AG09309 (cell line): ENCODE measurements at places on chromosomes 16 and 17.

DNA sequence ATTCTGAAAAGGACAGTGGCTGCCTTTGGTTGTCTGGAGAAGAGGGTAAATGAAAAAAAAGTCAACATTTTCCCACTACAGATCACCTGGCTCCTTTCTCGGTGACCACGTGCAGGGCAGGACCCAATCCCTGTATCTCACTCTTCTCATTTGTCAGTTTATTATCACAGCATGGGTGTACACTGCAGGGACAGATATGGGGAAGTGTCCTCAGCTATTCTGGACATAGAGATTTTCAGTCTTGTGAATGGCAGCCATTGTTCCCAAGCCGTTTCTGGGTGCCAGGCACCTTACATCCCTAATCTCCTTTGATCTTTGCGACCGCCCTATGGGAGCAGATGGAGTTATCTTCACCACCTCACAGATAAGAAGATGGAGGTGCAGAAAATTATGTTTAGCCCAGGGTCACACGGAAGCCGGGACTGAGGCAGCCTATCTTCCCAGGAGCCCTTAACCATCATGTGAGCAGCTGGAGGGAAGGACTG, 7.2 kb downstream of the ADORA2B start:
- DNase-seq: no peak

DNA sequence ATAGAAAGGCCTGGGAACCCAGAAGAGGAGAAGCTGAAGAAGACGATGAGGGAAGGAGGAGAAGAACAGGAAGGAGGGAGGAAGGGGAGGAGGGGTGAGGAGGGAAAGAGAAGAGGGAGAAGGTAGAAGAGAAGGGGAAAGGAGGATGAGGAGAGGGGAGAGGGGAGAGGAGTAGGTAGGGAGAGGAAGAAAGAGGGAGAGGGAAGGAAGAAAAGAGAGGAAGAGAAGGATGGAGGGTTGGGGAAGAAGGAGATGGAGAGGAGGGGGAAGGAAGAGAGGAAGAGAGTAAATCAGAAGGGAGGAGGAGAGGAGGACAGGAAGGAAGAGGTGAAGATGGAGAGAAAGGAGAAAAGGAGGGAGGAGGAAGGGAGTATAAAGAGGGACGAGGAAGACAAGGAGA, 109.6 kb upstream of the IRX6 start:
- DNase-seq: no peak

DNA sequence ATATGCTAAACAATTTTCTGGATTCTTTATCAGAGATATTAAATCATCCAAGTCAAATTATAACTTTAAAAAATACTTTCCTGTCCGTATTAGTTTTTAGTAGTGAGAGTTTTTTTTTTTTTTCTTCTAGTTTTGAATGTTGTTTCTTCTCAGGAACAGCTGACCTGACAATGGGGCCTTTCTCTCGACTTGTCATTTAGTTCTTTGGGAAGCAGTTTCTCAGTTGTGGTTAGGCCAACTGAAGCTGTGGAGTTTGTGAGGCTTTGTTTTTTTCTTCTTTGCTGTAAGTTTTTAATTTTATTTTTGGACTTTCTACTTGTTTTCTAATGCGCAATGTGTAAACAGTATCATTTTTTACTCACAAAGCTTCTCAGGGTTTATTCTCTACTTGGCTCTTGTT, 140.8 kb downstream of the FTO start:
- DNase-seq: no peak

GRCh38 chr16:54027995-54028394, 258.6 kb downstream of the IRX3 start:
- DNase-seq: no peak

GRCh38 chr17:30137158-30137557, 20.5 kb downstream of the NSRP1 start:
- no peak for DNase-seq

DNA sequence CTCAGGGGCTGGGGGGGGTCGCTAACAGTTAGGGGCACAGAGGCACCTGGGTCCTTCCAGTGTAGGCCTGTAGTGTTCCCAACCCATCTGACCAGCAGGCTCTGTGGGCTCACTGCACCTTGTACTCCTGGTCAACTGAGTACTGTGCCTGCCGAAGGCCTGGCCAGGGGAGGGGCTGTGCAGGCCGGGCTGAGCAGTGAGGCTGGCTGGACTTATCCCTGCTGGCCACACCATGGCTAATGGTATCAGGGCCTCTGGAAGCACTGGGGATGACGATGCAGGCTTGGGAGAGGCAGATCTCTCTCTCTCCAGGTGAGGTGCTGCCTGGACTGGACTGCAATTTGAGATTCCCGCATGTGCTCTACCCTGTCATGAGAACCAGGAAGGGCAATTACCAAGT, 58.9 kb upstream of the SDK2 start:
- no peak for DNase-seq

GRCh38 chr17:7839876-7840261, 5.9 kb downstream of the KDM6B start:
- no peak for DNase-seq

DNA sequence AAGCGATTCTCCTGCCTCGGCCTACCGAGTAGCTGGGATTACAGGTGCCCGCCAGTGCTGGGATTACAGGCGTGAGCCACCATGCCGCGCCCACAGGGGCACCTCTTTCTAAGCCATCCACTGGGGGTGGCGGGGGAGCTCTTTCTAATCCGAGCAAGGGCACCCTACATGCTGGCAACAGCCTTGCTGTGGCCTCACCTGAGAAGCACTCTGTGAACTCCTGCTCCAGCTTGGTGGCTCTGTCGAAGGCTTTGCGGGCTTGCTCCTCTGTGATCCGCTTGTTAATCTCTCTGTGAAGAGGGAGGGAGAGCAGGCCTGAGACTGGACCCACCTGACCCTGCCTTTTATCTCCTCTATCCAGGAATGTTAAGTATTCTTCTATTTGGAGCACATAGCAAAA, 11.9 kb upstream of the ASGR1 start:
- DNase-seq: no peak

DNA sequence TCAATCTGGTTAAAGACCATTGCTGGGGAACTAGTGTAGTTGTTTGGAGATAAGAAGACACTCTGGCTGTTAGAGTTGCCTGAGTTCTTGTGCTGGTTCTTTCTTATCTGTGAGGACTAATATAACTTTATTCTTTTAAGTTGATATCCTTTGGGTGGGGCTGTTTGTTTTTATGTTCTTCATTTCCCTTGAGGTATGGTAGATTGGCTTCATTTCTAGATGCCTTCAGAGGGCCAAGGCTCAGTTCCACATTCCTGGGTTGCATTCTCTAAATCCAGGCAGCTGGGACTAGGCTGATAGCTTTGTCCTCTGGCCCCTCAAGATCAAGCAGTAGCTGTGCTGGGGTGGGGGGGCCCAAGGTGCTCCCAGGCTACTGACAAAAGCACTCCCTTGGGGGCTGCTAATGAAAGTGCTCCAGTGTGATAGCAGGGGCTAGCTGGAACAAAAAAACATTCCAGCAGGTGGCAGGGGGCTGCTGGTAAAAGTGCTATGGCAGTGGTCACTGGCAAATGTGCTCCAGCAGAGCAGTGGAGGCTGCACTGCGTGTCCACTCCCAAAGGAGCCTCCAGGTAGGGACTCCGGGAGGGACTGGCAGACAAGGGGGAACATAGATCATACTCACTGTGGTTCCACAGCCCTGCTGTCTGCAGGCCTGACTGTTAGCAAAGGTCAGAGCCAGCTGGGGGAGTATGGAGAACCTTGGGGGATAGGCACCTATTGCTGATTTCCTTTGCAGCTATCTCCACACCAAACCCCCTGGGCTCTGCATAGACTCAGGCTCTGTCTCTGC, 45.9 kb upstream of the KCNJ16 start:
- DNase-seq: no peak

- DNase-seq: no peak
Measured at GRCh38 chr16:89352091-89352681, 134.7 kb downstream of the ZNF778 start.

DNA sequence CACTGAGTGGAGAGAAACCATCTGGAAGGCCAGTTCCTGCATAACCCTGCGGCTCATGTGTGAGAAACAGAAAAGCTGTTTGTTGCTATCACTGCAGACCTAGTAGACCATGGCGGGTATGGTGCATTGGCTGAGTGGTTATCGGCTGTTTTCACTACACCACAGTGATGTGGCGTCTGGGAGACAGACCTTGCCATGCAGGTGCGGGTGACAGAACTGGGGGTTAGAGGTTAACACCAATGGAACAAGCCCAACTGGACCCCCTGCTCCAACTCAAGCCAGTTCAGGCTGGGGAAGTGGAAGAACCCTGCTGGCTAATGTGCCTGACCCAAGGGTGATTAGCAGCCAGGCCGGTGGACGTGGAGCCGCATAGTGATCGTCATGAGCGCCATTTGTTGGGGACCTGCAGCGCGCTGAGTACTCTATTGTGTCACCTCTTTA, 91.9 kb downstream of the IRF8 start:
- DNase-seq: no peak
